Activated T-cell treated with anti-CD3 and anti-CD28 coated beads, Interleukin-2, amount 50 U/mL, for 4 hours (primary cell): ENCODE measurements at places on chromosomes 12 and 14. TPM values are rescaled to one million over a fixed set of nuclear protein-coding genes. Genes with fewer than 3 reads are reported as not detected.

Gene KRT74
- total RNA-seq, result not detected

- no peak for DNase-seq
Measured at GRCh38 chr12:39605501-39605900, 14.1 kb downstream of the ABCD2 start.

DNA sequence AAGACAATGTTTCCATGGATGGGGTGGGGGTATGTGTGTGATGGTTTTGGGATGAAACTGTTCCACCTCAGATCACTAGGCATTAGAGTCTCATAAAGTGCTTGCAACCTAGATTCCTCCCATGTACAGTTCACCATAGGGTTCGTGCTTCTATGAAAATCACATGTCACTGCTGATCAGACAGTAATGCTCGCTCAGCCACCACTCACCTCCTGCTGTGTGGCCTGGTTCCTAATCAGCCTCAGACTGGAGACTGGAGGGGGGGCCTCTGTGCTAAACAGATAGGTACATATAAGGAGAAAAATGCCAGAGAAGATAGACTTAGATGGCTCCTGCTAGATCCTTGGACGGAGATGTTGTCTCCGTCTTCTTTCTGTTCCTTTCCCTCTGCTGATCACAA is 1296.9 kb upstream of the SEL1L start:
- DNase-seq, result no peak

GRCh38 chr12:125049093-125049458 is 16.2 kb upstream of the AACS start:
- no peak for DNase-seq

GRCh38 chr14:31770271-31770670 is 209.1 kb downstream of the NUBPL start:
- no peak for DNase-seq

Gene GPR68
- 4.1 TPM for total RNA-seq

GRCh38 chr14:92449404-92450181 is 64.0 kb upstream of the RIN3 start:
- DNase-seq, result no peak

Gene SPIC
- total RNA-seq, result not detected

Gene SERPINA6
- total RNA-seq, result not detected

DNA sequence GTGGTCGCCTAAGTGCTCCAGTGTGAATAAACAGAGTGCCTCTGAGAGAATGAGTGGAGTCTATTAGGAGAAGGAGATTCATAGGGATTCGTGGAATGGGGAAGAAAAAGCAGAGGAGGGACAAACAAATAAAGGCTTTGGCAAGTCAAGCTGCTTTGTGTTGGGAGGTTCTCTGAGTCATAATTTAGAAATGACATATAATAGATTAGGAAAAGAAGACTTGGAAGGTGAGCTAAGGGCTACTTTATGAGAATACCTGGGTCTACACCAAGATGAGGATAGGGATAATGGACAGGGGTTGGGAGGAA is 6.4 kb upstream of the NTN4 start:
- DNase-seq, result no peak

Gene SCNN1A
- total RNA-seq, result 0.05 TPM

GRCh38 chr14:54686219-54686870 is 119.4 kb downstream of the SAMD4A start:
- DNase-seq, result no peak

- DNase-seq, result no peak
Measured at GRCh38 chr12:52847335-52848102, 1.3 kb downstream of the KRT78 start.

DNA sequence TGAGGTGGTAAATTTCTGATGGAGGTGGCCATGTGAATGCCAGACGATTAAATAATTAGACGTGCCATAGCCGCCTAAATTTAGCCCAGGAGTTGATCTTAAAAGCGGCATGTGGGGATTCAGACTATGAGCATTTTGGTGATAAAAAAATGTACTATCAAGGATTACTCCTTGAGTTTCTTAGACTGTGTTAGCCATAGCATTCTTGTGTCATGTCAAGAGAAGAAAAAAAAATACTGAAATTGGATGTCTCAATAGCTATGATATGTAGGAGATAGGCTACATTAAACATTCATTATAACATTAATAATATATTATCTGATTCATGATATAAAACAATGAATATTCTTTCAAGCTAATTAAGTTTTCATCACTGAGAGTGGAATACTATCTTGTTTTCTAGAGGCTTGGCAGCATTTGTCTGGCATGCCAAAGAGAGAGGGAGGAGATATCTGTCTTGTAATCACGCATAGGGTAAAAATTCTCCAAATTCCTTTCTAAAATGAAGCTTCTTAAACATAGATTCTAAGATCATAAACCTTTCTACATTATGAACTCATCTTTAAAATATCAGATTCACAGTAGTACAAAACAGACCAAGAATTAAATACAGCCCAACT is 727.0 kb downstream of the C12orf50 start:
- no peak for DNase-seq

GRCh38 chr12:23349564-23349963 is 599.9 kb downstream of the SOX5 start:
- DNase-seq, result no peak

GRCh38 chr14:94269156-94269555 is 23.9 kb downstream of the SERPINA10 start:
- no peak for DNase-seq

DNA sequence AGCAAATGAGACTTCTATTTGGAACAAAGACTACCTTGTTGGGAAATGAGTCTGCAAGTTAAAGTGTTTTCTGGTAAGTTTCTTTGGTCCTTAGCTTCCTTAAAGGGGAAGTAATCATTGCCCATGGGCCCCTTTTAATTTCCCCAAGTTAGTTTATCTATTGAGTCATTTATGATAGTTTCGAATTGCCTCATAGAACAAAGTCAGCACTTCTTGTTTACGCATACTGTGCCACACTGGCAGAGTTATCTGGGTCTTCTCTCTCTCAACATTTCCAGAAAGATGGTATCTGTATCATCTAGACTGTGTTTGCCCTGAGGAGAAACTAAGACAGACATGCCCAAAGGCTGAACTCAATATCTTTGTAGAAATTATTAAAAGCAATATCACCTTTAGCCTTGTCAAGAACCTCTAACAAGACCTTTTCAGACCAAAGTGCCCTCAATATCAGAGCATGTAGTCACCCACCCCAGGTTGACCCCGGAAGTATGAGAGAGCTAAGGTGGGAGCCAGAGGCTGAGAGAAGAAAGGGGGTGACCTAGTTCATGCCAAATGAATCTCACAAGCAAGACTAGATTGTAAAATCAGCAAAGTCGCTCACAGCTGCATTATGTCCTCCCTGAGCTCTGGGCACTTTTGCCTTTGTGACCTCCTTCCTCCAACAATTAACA is 40.0 kb downstream of the GPR65 start:
- DNase-seq, result no peak

Gene NEUROD4
- total RNA-seq, result not detected

DNA sequence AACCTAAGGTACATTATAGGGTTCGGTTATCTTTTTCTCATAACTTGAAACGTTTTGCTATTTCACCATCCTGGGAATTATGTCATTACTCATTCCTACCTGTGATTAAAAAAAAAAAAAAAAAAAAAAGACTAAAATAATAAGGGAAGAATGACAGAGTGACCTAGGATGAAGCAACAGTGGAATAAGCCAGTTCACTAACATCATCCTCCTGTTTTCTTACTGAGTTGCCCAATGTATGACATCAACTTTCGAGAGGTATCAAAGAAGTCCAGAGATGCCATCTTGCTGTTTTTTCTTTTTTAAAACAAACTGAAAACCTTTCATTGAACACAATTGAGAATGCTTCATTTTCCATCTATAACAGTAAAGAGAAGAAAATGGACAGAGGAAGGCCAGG is 42.8 kb downstream of the AMN start:
- no peak for DNase-seq

DNA sequence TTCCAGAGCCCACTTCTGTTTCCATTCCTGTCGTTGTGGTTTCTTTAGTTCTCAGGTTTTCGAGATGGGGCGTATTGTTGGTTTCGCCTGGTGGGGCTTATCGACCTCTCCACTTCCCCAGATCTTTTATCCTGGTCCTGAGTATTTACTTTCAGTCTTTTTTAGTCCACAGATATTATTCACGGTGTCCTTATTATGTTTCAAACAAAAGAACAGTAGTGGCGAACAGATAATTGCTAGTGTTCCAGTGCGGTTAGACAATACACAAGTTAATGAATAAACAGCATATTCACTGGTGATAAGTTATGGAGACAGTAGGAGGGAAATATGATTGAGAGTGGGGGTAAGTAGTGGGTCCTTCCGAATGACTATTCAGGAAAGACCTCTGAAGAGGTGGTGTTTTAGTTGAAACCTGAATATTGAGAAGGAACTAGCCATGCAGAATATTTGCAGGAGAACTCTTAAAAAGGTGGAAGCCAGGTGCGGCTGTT is 668 bp downstream of the TMEM260 start:
- no peak for DNase-seq

Gene POLE2
- total RNA-seq, result 23.8 TPM

GRCh38 chr14:49770212-49770817 is 2.4 kb downstream of the KLHDC2 start:
- DNase-seq, result no peak

Gene CD4
- 51.4 TPM for total RNA-seq

- DNase-seq, result no peak
Measured at GRCh38 chr12:128047266-128048060, 219.5 kb upstream of the TMEM132C start.

GRCh38 chr12:84507956-84508850 is 404.4 kb downstream of the SLC6A15 start:
- DNase-seq, result no peak

DNA sequence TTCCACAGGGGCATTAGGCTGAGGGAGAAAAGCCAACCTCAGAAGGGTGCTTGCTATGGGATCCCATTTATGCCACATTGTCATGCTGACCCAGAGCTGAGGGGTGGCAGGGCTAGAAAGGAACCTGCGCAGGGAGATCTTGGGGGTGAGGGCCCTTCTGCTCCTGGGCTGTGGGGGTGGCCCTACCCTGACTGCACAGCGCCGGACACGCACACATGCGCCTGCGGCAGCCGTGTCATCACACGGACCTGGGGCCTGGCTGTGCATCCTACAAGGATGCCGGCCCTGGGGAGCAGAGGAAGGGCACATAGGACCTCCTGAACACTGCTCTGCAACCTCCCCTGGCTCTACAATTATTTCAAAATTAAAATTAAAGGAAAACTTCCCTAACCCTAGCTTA is 6.9 kb downstream of the CDCA4 start:
- no peak for DNase-seq

DNA sequence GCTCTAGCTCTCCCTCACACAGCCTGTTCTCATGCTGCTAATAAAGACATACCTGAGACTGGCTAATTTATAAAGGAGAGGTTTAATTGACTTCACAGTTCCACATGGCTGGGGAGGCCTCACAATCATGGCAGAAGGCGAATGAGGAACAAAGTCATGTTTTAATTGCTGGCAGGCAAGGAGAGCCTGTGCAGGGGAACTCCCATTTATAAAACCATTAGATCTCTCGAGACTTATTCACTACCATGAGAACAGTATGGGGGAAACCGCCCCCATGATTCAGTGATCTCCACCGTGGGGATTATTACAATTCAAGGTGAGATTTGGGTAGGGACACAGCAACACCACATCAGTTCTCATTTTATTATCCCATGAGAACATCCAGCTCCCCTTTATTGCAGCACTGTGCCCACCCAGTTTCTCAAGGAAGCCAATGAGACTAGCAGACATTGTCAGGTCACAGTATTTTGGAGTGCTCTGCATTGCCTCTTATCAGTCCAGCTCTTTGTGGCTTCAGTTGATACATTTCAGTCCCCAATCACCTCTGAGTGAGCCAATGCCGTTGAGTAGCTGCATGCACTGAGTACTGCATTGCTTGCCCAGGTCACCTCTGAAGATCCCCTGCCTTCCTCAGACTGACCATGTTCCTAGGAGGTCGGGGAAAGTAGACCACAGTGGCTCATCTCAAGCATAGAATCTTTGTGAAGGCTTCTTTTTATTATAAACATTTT is 131.2 kb downstream of the CRADD start:
- no peak for DNase-seq

Gene TAS2R42
- not detected for total RNA-seq

DNA sequence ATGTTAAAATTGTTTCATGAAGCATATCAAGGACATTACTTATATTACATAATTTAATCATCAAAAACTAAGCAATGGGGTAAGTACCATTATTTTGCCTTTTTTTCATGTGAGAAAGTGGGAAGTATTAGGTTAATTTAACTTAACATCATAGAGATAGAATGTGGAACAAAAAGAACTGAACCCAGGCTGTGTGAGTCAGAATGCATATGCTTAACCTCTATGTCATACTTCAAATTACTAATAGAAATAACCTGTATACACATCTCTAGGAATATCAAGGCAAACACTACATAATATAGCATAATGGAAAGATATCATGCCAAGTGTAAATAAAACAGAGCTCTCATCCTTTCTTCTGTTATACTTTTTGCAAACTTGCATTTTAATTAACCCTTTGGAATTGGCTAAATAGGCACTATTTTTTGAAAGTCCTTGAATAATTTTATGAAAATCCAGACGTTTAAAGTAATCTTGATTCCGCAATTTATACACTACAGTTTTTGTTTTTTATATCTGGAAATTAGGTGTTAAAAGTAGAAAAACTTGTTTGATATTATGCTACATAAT is 777.7 kb downstream of the SLC6A15 start:
- DNase-seq, result no peak

Gene KRT78
- total RNA-seq, result not detected
